ENCODE measurements at places on chromosomes 5 and 9. TPM values are rescaled to one million over a fixed set of nuclear protein-coding genes. Genes with fewer than 3 reads are reported as not detected.

LECT2 gene
- total RNA-seq, result not detected

DNA sequence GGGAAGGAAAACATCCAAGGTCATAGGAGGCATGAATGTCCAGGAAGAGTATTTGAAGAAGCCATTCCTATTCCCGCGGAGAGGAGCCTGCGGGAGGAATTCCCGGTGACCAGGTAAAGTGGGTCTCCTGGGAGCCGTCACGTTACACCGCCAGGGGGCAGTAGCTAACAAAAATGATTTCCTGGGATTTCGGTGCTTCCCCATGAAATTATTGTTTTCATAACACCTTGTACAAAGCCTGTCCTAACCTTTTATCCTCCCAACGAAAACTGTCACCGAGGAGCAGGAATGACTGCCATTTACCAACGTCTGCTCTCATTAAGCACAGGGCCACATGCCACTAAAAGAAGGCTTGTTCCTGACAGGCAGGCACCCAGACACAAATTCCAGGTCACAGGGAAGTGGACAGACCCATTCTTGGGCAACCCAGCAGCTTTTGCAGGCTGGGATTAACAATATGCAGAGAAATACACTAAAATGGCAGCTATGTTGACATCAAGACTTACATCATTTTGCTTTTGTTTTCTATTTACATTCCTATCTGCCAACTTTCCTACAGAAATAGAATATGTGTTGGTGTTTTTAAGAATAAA, 41.2 kb upstream of the CTSL start:
- DNase-seq, result peak; percentile 51

CHSY3 gene
- total RNA-seq, result 6.9 TPM

DNA sequence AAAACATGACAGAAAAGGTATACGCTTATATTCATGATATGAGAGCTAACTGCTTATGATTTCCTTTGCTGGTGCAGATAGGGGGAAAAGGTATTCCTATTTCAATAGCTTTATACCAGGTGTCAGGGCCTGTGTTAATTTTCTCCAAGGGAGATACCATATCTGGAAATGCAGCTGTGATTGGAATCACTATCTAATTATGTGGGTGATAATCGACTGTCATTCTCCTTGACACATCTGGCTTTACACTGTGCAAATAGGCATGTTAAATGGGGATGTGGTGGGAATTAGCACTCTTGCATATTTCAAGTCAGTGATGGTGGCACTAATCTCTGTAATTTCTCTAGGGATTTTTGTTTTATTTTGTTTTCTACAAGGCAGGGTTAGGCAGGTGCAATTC, 611.1 kb downstream of the CDH9 start:
- no peak for DNase-seq

- no peak for DNase-seq
Observed at GRCh38 chr5:72505016-72505415, 2.2 kb downstream of the ZNF366 start.

DNA sequence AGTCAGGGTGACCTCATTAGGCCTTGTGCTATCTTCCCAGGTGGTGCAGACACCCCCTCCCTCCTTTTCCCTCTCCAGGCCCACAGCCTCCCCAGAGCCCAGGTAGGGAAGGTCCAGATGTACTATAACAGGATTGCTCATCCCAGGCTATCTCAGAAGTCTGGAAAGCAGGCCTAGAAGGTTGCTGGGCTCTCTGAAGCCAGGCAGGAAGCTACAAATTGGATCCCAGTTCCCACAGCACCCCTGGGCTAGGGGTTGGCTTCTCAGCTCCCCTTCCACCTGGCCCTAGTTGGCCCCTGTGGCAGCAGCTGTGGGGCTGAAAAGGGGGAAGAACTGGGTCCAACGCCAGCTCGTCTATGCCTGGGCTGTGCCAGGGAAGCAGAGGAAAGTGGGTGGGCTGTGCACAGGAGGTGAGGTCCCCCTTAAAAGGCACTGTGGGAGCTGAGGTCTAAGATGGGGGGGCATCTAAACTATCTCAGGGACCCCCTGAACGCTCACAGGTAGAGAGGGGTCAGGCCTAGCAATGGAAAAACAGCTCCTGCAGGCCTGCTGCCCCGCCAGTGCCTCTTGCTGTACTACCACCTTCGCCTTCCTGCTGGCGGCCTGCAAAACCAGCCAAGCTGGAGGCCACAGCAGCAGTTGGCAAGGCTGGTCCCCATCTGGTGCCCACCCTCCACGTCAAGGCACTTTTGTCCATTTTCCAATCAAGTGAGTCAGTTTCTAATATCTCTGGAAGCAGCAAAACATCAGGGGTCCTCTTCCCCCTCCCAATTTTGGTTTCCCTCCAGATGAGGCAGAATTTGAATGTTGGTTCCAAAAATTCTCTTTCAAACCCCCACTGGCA, 13.3 kb upstream of the PSMD5 start:
- no peak for DNase-seq

SHB gene
- 10.4 TPM for total RNA-seq

GRCh38 chr9:24516463-24516862, 29.2 kb downstream of the IZUMO3 start:
- DNase-seq, result no peak

LIFR gene
- total RNA-seq, result 95.9 TPM

EQTN gene
- total RNA-seq, result not detected

DNA sequence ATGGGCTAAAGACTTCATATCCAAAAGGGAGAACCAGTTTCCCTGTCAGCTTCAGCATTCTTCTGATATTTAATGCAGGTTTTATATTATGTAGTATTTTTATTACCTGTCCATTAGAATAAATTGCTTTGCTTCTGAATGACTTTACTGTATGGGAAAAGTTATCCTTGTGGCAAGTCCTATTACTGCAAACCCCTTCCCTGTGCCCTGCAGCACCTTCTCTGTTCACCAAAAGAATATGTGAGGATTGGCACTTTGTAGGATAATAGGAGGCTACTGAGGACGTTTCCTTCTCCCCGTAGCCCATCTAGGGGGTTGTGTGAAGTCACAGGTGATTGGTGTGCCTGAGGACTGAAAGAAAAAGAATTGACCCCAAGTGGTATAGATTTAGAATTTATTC, 296.1 kb downstream of the KDM4C start:
- DNase-seq, result no peak

- no peak for DNase-seq
Observed at GRCh38 chr9:95552255-95552654, 35.5 kb upstream of the PTCH1 start.

- no peak for DNase-seq
Observed at GRCh38 chr5:67215519-67216471, 19.2 kb upstream of the CD180 start.

GRCh38 chr9:22117511-22118384, 108.6 kb upstream of the CDKN2B start:
- no peak for DNase-seq

GRCh38 chr5:65663804-65664521, 39.1 kb downstream of the SHLD3 start:
- DNase-seq, result no peak

ITK gene
- 2.0 TPM for total RNA-seq

DNA sequence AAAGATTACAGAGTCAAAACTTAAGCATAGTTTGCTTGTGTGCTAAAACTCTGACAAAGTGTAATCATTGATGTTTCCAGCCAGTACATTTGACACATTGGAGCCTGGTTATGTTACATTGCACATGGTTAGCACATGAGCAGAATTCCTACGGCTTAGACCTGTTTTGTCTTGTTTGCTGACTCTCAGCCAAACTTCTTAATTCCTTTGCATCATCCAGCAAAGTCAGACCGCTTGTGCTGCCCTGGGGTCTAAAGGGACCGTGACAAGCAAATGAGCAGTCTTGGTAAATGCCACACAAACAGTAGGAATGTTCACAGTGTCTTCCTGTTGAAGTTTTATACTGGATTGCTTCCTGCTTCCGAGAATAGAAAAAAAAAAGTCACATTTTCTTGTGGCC, 72.0 kb upstream of the ENTREP1 start:
- no peak for DNase-seq

GLRX gene
- total RNA-seq, result 173 TPM

DNA sequence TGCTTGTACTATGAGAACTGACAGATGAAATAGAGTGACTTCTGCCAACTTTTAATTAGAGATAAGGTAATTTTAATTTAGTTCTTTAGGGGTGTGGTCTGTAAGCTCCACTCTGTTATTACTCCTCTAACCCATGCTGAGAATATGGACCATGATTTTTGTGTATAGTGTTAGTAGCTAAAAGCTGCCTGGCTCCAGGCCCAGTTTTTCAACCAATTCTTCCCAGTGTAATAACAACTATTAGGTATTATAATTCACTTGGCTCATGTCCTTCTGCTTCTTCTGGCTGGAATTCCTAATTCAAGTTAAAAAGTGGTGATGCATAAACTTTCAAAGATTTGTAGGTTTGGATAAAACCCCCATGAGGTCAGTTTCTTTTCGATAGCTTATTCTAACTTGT, 216.3 kb downstream of the ISL1 start:
- no peak for DNase-seq

- no peak for DNase-seq
Observed at GRCh38 chr5:113390224-113390623, 44.6 kb downstream of the TSSK1B start.

CCDC183 gene
- total RNA-seq, result 1.7 TPM

F12 gene
- 3.0 TPM for total RNA-seq

DNA sequence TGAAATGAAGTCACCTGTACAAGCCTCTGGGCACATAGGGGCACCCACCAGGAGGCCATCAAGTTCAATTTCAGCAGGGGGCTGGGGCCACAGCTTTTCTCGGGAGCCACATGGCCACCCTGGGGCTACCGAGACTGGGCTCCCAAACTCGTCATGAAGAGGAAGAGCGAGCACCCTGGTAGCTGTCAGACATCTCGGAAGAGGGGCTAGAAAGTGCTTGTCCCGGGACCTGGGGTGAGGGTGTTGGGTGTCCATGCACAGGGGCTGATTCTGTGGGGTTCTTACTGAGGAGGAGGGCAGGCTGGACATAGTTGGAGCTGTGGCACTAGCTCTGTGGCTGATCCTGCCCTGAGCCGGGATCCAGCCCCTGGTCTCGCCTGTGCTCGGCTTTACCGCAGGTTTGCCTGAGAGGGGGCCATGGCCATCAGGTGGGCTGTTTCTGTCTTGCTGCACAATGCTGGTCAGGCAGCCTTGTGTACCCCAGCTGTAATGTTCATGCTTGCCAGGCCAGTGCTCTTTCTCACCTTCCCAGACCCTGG, 70.3 kb downstream of the PHF2 start:
- DNase-seq, result peak; percentile 17

DNA sequence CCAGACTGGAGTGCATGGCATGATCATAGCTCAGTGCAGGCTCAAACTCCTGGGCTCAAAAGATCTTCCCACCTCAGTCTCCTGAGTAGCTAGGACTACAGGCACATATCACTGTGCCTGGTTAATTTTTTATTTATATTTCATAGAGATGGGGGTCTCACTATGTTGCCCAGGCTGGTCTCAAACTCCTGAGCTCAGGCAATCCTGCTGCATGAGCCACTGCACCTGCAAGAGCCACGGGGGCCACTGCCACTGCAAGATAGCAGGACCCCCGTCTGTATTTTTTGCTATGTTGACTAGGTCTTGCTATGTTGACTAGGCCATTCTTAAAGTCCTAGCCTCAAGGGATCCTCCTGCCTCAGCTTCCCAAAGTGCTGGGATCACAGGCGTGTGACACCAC, 6.5 kb downstream of the CYSTM1 start:
- DNase-seq, result no peak

DNA sequence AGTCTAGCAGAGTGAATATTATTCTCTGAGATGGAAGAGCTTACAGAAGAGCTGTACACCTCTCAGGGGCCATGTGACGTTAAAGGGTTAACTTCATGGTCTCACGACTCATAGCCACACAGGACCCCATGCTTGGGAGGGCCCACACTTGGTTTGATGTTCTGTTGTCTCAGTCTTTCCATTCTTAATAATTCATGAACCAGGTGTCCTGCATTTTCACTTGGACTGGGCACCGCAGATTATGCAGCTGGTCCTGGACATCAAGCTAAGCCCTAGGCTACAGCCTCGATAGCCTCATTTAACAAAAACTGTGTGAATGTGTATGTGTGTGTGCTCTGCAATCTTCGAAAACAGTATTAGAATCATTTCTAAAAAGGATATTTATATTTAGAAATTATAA, 323.5 kb downstream of the PLK2 start:
- no peak for DNase-seq

DNA sequence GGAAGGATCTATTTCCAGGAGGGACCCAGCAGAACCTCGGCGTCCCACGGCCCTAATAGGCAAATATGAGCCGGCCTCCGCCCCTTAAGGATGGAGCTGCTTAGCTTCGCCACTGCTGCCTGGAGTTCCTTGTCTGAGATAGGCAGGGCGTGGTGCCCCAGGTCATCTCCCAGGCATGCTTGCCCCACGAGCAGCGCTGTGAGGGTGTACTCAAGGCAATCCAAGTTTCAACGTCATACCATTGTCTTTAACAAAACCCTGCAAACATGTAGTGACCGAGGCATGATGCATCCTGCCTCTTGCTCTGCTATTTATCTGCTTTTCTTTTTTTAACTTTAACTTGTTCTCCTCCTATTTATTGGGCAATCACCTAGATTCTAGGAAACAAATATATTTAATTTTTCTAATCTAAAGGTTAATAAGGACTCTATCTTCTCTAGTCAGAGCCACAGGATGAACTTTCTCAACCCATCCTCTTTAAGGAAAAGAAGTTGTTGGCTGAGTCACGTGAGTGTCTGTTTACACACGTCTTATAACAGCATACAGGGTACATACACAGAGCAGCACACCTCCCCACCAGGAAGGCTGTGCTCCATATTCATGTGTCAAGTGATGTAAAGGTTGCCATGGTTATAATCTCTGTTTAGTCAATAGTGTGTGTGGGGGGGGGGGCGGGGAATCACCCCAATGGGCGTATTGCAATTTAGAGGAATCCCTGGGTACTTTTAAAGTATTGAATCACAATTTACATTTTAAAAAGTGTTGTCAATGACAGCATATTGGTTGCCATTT, 27.3 kb upstream of the ZSWIM6 start:
- DNase-seq, result no peak

SPATA9 gene
- total RNA-seq, result 0.96 TPM

TMEM141 gene
- 67.5 TPM for total RNA-seq

DNA sequence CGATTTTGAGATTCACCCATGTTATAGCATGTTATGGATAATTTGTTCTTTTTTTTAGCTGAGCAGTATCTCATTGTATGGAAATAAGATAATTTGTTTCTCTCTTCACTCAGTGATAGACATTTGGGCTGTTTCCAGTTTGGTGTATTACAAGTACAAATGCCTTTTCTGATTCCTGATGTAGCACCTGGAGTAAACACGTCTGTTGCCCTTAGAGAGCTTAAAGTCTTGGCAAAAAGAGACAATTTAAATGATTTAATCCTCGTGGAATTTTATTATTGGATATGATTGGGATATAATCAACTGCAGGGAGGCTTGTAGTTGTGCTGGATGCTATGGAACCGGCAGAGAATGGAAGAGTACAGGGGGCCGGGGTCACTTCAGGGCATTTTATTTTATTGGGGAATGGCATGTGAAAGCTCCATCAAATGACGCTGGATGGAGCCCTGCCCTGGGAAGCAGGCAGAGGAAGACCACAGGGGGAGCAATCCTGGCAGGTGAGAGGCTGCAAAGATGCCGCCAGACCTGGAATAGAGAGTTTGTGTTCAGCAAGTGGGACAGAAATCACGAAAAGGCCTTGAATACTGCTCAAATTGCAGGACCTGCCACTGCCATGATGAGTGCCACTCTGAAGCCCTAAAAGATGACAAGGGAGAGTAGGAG, 31.0 kb upstream of the TGFBI start:
- no peak for DNase-seq

GRCh38 chr5:147956842-147957223, 50.5 kb upstream of the C5orf46 start:
- no peak for DNase-seq
